ENCODE measurements at places on chromosomes 16 and 17.

DNA sequence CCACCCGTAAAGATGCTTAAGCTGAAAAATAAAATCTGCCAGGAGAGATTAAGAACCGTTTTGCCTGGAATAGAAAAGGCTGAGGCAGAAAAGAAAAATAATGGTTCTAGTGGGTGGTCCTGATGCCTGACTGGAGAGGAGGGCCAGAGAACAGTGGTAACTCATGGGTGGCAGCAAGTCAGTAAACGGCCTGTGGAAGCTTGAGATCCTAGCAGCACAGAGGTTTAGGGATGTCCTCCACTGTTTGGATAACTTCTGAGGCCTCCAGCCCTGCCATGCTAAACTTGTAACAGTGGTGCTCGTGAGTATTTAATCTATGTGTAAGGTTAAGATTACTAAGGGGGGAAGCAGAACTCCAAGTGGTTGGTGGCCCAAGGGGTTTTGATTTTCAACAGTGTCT lies 21.2 kb upstream of the PHAF1 start:
- no peak for DNase-seq

DNA sequence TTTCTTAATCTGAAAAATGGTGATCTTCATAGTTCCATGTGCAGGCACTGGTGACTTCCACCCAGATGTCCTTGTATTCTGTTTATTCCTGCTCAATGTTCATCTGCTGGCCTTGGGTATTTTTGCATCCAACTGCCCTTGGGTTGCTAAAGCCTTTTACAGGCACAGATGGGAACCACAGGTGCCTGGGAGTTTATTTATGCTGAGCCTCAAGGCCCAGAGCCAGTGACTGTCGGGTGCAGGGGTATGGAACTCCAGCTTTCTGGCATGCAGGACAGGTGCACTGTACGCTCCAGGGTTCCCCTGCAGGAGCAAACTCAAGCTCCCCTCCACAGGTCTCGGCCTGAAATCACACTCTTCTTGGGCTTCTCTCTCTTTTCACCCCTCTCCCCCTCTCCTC lies 22.3 kb downstream of the DYNLRB2 start:
- no peak for DNase-seq

GRCh38 chr17:31171701-31172100 lies 76.9 kb downstream of the NF1 start:
- no peak for DNase-seq

- DNase-seq, result no peak
Observed at GRCh38 chr16:66278111-66278531, 88.4 kb upstream of the CDH5 start.

GRCh38 chr16:53054670-53055485 lies at the start of gene CHD9:
CHD9 (plus strand) TSS chr16:53054991; CDS start chr16:53156090, 101,099 bp downstream.
- DNase-seq, result peak; percentile 83

DNA sequence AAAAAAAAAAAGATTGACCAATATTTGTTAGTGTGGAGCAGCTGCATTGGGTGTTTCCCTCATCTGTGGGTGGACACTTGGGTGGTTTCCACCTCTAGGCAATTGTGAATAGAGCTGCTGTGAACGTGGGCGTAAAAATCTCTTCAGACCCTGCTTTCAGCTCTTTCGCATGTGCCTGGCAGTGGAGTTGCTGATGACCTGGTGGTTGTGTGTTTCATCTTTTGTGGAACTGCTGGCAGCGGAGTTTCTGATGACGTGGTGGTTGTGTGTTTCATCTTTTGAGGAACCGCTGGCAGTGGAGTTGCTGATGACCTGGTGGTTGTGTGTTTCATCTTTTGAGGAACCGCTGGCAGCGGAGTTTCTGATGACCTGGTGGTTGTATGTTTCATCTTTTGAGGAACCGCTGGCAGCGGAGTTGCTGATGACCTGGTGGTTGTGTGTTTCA lies 21.4 kb downstream of the ZC3H18 start:
- no peak for DNase-seq

GRCh38 chr17:78583091-78583490 lies 5.9 kb upstream of the DNAH17 start:
- no peak for DNase-seq

DNA sequence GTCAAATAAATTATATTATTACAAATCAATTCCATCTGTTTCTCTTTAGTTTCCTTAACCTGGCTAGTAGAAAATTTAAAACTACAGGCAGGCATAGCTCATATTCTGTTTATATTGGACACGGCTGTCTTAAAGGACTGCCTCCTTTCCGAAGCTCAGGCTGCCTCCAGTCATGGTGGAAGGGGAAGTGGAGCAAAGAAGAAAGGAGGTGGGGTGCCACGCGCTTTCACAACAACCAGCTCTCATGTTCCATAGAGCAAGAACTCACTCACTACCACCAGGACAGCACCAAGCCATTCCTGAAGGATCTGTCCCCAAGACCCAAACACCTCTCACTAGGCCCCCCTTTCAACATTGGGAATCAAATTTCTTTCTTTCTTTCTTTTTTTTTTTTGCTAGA lies 149.3 kb upstream of the KCNJ18 start:
- DNase-seq, result no peak

DNA sequence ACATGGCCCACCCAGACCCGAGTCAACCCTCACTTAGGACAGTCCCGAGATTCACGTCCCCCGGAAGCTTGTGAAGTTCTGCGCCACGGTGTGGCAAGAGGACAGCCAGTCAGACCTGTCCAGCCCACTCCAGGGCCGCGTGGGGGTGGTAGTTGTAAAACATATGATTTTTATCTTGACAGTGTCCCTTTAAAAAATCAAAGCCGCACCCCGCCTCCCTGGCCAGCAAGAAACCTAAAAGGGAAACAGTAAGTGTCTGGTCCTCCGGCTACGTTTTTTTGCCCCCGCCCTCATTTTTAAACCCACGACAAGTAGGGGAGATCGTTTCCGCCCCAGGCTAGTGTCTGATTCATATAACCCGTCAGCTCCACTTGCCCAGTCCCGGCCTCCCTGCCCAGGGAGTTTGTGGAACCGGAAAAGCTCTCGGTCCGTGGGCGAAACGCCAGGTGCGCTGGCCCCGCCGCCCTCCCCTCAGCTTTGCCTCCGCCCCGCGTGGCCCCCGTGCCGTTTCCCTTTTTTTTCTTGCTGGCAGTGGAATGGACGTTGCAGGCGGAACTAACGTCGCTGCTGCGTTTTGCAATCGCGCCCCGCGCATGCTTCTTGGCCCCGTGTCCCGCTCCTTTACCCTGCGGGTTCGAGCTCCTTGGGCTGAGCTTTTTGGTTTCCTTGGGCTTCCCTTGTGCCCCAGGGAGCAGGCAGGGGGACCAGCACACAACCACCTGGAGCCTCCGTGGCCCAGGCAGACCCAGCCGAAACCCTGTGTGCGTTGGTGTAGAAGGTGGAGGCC lies 13.3 kb upstream of the NUDT16L1 start:
- no peak for DNase-seq

DNA sequence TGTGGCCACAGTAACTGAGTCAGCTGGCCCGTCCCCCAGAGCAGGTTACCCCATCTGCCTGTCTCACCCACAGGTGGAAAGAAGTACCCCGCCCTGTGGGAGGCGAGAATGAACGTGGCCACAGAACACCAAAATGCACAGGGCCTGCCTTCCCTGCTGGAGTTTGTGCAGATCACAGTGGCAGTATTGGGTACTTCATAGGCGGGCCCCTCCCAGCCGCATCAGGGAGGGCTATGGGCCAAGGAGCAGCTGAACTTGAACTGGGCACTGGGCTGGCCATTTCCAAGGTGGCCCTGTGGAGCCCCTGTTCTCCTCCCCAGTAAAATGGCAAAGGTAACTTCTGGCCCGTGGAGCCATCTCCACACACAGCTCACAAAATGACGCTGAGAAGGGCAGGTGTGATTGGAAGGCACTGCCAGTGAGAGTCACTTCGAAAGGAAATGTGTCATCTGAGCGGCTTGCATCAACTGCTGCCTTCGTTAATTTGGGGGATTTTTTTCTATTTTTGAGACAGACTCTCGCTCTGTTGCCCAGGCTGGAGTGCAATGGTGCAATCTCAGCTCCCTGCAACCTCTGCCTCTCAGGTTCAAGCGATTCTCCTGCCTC lies 162.9 kb downstream of the ENGASE start:
- DNase-seq, result no peak

DNA sequence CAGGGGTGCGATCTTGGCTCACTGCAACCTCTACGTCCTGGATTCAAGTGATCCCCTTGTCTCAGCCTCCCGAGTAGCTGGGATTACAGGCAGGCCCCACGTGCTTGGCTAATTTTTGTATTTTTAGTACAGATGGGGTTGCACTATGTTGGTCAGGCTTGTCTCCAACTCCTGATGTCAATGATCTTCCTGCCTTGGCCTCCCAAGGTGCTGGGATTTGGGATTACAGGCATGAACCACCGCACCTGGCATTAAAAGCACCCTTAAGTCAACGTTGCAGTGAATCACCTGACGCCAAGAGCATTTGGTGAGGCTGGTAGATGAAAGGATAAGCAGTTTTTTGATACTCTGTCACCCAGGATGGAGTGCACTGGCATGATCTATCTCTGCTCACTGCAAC lies 59.0 kb downstream of the NDE1 start:
- DNase-seq, result no peak

- no peak for DNase-seq
Observed at GRCh38 chr17:30554839-30555751, 77.9 kb downstream of the GOSR1 start.

GRCh38 chr17:65852911-65853310 lies 291.5 kb upstream of the AXIN2 start:
- no peak for DNase-seq

DNA sequence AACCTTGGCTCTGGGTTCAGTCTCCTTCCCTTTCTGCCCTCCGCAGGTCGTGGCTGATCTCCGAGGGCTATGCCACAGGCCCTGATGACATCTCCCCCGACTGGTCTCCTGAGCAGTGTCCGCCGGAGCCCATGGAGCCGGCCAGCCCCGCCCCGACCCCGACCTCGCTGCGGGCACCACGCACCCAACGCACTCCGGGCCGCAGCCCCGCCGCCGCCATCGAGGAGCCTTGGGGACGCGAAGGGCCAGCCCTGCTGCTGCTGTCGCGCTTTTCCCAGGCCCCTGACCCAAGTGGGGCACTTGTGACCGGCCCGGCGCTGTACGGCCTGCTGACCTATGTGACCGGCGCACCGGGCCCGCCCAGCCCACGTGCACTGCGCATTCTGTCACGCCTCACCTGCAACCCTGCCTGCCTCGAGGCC lies 5.1 kb downstream of the ARMC5 start:
- DNase-seq, result no peak

DNA sequence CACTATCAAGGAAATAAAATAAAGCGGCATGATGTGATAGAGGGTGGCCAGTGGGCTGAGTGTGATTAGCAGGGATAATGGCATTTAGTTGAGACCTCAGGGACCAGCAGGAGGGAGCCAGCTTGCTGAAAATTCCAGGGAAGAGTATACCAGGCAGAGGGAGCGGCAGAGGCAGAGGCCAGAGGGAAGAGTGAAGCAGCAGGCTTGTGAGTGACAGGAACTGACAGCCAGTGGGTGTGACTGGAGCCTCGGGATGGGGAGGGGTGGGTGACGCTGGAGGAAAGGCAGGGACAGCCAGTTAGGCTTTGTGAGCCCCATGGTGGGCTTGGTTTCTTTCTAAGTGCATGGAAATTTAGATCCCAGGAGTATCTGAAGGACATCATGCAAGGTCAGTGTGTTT lies 209.7 kb upstream of the CACNG3 start:
- no peak for DNase-seq

DNA sequence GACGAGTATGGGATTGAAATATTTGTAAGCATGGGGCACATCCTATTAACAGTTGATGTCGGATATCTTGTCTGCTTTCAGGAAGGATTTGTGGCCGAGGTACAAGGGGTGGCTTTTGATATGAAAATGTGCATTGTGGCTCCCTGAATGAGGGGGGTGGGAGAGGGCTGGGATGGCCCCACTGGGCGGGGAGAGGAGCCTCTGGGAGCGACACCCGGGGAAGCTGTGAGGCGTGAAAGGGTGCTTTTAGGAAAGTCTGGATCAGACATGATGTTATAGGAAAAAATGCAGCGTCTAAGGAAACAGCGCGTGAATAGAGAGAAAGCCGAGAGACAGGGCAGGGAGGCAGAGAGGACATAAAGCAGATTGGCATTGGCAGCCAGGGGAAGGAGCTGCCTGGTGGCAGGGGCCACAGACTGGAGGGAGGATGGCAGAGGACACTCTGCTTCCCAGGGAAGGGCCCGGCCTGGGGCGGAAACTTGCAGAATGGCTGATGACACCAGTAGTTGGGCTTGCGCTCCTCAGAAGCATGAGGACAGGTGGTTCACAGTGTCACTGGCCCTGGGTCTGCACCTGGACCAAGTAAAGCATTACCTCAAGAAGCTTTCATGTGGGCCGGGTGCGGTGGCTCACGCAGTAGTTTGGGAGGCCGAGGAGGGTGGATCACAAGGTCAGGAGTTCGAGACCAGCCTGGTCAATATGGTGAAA lies 95.7 kb downstream of the NTN1 start:
- DNase-seq, result no peak

- no peak for DNase-seq
Observed at GRCh38 chr17:11511696-11512095, 86.6 kb upstream of the DNAH9 start.

DNA sequence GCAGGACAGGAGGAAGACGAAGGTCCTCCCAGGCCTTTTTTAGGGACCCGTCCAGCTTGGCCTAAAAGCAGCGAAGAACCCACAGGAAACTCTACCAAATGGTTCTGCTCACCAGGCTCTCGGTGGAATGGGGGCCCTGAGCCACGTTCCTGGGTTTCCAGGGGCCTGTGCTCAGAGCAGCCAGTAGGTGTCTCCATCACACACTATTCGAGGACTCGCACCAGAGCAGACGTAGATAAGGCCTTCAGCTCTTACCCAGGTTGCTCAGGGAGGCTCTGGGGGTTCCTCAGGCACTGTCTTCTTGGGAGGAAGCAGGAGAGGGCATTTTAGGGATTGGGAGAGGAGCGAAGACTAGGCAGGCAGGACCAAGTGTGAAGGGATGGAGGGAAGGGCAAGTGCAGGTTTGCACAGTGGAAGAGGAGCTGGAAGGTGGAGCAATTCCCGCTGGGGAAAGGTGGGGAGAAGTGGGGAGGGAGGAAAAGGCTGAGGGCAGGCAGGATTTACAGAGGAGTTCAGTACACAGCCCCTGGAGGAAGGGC lies 157.1 kb downstream of the RGS9 start:
- DNase-seq, result peak; percentile 46
